ENCODE measurements at places on chromosomes 4 and X.

DNA sequence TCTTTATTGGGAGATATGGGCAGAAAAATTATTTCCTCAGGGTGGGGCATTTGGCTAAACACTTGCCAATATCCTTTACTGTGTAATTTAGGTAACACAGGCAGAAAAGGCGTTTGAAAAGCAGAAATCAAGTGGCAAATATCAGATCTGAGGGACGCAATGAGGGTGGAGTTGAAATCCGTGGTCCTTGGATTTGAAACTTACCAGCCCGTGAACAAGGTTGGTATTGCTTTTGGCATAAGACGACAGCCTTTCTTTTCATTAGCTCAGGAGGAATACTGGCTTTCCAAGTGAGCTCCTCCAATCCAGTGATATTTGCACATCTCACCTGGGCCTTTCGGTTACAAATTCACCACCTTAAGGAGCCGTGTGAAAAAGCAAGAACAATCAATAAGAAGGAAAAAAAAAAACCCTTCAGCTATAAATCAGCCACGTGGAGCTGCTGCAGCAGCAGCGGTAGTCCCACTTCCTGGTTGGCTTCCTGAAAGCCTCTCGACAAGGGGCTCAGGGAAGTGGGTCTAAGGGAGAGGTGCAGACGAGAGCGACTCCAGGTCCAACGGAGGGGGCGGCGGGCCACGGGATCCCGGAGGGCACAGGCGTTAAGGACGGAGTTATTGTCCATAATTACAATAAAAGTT, 734 bp upstream of the GALNT7 start:
- peak overlapping the region; percentile 78 for H3K27ac ChIP-seq
- peaks cover 2% of the 10 kb centered on the region for H3K4me1 ChIP-seq
- H3K36me3 ChIP-seq = no peaks in the 10 kb centered on the region
- peak overlapping the region; percentile 84 for H3K4me3 ChIP-seq
- no peaks in the 10 kb centered on the region for H3K27me3 ChIP-seq

DNA sequence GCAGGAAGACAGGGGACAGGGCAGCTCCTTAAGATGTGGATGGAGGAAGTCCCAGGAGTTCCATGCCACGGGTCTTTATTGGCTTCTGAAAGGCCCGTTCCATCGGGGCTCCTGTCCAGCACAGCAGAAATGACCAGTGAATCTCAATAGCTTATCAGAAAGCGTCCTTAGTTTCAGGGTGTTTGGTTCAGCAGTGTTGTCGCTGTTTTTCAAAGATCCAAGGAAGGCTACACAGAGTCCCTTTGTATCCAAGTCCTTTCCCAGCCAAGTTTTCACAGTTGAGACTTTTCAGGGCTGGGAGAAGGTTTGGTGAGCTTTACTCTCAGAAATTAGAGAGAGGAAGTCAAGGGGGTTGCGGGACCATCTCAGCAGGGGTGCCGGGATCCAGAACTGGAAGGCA, 5.0 kb upstream of the ZCCHC4 start:
- no peak overlapping the region for H3K4me3 ChIP-seq
- no peaks in the 10 kb centered on the region for H3K27me3 ChIP-seq
- H3K27ac ChIP-seq = no peak overlapping the region
- peaks cover 6% of the 10 kb centered on the region for H3K4me1 ChIP-seq

DNA sequence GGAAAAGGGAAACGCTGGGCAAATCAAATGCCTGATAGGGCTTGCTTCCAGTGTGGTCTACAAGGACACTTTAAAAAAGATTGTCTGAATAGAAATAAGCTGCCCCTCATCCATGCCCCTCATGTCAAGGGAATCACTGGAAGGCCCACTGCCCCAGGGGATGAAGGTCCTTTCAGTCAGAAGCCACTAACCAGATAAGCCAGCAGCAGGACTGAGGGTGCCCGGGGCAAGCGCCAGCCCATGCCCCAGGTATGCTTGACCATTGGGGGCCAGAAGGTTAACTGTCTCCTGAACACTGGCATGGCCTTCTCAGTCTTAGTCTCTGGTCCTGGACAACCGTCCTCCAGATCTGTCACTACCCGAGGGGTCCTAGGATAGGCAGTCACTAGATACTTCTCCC, 17.7 kb downstream of the ACOX3 start:
- H3K4me1 ChIP-seq = peaks cover 8% of the 10 kb centered on the region
- DNase-seq = no peak
- H3K36me3 ChIP-seq = no peaks in the 10 kb centered on the region
- H3K27me3 ChIP-seq = no peaks in the 10 kb centered on the region
- H3K4me3 ChIP-seq = no peak overlapping the region

GRCh38 chr4:87050596-87050995, 115.8 kb downstream of the AFF1 start:
- peaks cover 10% of the 10 kb centered on the region for H3K36me3 ChIP-seq
- H3K27ac ChIP-seq = no peak overlapping the region
- no peaks in the 10 kb centered on the region for H3K27me3 ChIP-seq
- DNase-seq = no peak
- no peak overlapping the region for H3K4me3 ChIP-seq

DNA sequence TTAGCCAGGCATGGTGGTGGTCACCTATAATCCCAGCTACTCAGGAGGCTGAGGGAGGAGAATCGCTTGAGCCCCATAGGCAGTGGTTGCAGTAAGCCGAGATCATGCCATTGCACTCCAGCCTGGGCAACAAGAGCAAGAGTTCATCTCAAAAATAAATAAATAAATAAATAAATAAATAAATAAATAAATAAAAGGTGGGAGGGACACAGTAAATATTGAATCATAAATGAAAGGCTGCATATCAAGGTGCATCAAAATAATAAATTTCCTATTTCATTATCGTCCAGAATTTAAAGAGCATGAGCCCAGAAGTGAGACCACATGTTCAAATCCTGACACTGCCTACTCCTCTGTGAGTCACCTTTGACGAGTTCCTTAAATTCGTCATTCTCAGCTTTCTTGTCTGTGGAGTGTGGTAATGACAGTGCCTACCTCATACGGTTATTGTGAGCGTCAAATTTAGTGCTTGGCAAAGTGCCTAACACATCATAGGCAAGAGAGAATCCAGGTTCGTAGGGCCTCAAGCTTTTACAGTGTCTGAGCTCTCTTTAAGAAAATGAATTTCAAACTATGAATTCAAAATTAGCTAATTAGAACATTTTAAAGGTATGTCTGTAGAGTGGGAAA, 49.9 kb downstream of the IL15 start:
- no peaks in the 10 kb centered on the region for H3K36me3 ChIP-seq
- no peaks in the 10 kb centered on the region for H3K27me3 ChIP-seq
- no peak overlapping the region for H3K27ac ChIP-seq
- H3K4me3 ChIP-seq = no peak overlapping the region

DNA sequence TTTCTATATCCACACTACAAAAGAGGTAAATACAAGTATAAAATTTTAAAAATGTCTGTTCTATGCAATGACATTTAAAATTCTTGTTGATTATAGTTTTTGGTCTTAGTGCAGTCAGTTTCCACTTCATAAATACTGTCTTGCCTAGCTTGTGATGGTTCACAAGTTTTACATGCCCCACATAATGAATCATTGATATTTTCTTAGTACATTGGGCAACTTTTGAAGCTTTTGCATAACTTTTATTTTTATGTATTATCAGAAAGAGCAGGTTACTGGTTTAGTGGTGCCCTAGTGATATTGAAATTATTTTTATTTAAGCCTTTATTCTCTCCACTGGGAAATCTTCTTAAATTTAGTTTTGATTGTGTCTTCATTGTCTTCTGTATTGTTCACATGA, 388.0 kb downstream of the CCSER1 start:
- H3K27me3 ChIP-seq = no peaks in the 10 kb centered on the region
- H3K36me3 ChIP-seq = no peaks in the 10 kb centered on the region
- no peaks in the 10 kb centered on the region for H3K4me1 ChIP-seq
- no peak for DNase-seq
- no peak overlapping the region for H3K4me3 ChIP-seq

- H3K27me3 ChIP-seq = no peaks in the 10 kb centered on the region
- no peak overlapping the region for H3K4me3 ChIP-seq
- no peak for DNase-seq
- no peaks in the 10 kb centered on the region for H3K4me1 ChIP-seq
These were observed 2038.9 kb upstream of the ADGRL3 start for GRCh38 chr4:59161249-59161648.

GRCh38 chr4:188444500-188444899, 305.3 kb downstream of the TRIML1 start:
- peaks cover 5% of the 10 kb centered on the region for H3K4me1 ChIP-seq
- H3K36me3 ChIP-seq = no peaks in the 10 kb centered on the region
- H3K27ac ChIP-seq = peak overlapping the region; percentile 97
- H3K4me3 ChIP-seq = peak overlapping the region; percentile 13
- H3K27me3 ChIP-seq = no peaks in the 10 kb centered on the region

DNA sequence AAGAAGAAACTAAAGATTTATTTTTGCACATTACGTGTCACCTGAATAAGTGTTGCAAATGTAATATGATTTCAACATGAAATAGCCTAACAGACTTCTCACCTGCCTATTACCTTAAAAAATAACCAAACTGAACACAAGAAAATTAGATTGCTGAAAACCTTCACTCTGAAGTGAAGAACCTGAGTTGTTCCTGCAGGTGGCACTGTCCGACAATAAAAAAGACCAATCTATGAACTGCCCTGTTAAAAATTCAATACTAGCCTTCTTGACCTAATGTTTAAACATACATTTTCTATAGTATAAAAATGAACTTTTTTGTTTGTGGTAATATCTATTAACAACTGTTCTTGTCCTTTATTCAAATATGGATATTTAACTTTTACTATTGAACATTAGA, 69.2 kb upstream of the PNPLA4 start:
- H3K36me3 ChIP-seq = no peaks in the 10 kb centered on the region
- no peak overlapping the region for H3K4me3 ChIP-seq
- H3K27me3 ChIP-seq = no peaks in the 10 kb centered on the region
- DNase-seq = peak; percentile 40

DNA sequence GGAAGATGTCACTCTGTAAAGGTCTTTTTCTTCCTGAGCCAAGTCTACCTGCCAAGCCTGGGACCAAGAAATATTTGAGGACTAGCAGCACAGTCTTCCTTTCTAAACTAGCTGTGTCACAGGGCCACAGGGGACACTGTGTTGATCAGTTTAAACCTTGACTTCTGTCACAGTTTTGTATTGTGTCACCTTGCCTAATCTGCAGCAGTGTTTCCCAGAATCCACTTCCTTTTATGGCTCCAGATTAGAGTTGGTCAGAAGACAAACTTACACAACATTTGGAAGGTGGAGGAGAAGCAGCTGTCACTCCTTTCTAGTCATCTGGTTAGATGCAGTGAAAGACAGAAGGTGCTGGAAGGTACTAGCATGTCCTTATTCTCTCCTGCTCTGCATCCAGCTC, 143.1 kb upstream of the BCOR start:
- H3K27me3 ChIP-seq = peaks cover 7% of the 10 kb centered on the region
- H3K4me3 ChIP-seq = no peak overlapping the region
- H3K36me3 ChIP-seq = no peaks in the 10 kb centered on the region
- DNase-seq = no peak
- no peak overlapping the region for H3K27ac ChIP-seq

DNA sequence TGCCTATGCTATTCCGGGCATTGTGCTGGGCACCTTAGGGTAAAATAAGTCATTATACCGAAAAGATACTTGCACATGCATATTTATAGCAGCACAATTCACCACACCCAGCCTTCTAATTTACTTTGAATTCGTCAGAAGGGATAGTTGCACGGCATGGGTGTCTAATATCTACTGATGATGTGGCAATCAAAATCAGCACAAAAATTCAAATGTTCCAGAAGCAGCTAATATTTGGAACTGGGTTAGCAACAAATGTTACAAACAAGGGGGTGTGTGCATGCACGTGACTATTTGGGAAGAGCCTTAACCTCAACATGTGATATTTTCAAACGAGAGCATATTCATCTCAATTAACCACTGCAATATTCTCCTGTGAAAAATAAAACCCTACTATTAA, 79.7 kb upstream of the PRSS48 start:
- no peaks in the 10 kb centered on the region for H3K27me3 ChIP-seq
- H3K4me3 ChIP-seq = no peak overlapping the region
- DNase-seq = no peak

GRCh38 chr4:3287972-3288570, 4.8 kb upstream of the RGS12 start:
- H3K4me3 ChIP-seq = no peak overlapping the region
- peaks cover 9% of the 10 kb centered on the region for H3K27me3 ChIP-seq
- H3K27ac ChIP-seq = no peak overlapping the region
- H3K4me1 ChIP-seq = peaks cover 5% of the 10 kb centered on the region

DNA sequence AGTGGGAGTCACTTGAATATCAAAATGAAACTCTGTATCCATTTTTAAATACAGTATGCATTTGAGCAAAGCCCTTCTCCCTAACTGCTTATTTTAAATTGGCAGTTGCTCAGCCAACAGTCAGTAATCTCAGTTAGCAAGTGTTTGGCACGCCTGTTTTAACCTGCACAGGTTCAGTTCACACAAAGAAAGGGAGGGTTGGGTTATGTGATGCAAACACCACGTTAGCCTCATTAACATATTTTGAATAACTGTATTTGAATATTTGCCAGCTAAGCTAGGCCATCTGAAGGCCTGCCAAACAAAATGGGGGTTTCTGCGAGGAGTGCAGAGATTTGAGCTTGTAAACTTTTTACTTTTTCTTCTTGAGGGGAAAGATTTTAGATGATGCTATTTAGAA, 19.8 kb downstream of the GAB1 start:
- H3K27me3 ChIP-seq = no peaks in the 10 kb centered on the region
- H3K4me1 ChIP-seq = peaks cover 29% of the 10 kb centered on the region
- H3K4me3 ChIP-seq = no peak overlapping the region
- no peaks in the 10 kb centered on the region for H3K36me3 ChIP-seq

- H3K4me1 ChIP-seq = no peaks in the 10 kb centered on the region
- H3K27me3 ChIP-seq = no peaks in the 10 kb centered on the region
- H3K27ac ChIP-seq = no peak overlapping the region
- DNase-seq = no peak
- no peaks in the 10 kb centered on the region for H3K36me3 ChIP-seq
- no peak overlapping the region for H3K4me3 ChIP-seq
These were observed 465.6 kb upstream of the AGA start for GRCh38 chr4:177907736-177908424.

DNA sequence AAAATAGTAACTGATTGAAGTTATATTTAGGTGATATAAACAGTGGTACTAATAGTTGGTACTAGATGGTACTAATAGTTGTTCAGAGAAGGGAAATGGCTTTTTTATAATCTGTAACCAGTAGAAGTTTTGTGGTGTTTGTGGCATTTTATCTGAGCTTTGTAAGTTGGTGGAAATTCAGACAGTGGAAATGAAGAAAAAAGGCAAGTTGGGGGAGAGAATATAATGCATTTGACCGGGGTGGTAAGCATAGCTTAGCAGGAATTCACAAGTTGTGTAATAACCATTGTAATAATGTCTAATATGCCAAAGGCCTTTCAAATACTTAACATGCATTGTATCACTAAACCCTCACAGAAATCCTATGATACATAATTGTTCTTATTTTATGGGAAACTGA, 36.3 kb downstream of the DTHD1 start:
- no peak for DNase-seq
- no peak overlapping the region for H3K27ac ChIP-seq
- no peaks in the 10 kb centered on the region for H3K27me3 ChIP-seq
- no peaks in the 10 kb centered on the region for H3K36me3 ChIP-seq
- H3K4me1 ChIP-seq = no peaks in the 10 kb centered on the region
- H3K4me3 ChIP-seq = no peak overlapping the region

GRCh38 chrX:129996120-129996519, 13.7 kb downstream of the BCORL1 start:
- no peaks in the 10 kb centered on the region for H3K36me3 ChIP-seq
- peak; percentile 16 for DNase-seq
- H3K27me3 ChIP-seq = no peaks in the 10 kb centered on the region
- H3K4me3 ChIP-seq = no peak overlapping the region

All from IMR-90 (cell line).